ENCODE measurements at places on chromosomes 7 and 10.

- DNase-seq = no peak
These were observed 918 bp downstream of the DBNL start for GRCh38 chr7:44045226-44046014.

- no peak for DNase-seq
These were observed 398.9 kb downstream of the PHTF2 start for GRCh38 chr7:78197447-78197846.

GRCh38 chr7:69781412-69781846, 183.2 kb downstream of the AUTS2 start:
- no peak for DNase-seq

- DNase-seq = no peak
These were observed 23.9 kb upstream of the PPP1R17 start for GRCh38 chr7:31663072-31663471.

DNA sequence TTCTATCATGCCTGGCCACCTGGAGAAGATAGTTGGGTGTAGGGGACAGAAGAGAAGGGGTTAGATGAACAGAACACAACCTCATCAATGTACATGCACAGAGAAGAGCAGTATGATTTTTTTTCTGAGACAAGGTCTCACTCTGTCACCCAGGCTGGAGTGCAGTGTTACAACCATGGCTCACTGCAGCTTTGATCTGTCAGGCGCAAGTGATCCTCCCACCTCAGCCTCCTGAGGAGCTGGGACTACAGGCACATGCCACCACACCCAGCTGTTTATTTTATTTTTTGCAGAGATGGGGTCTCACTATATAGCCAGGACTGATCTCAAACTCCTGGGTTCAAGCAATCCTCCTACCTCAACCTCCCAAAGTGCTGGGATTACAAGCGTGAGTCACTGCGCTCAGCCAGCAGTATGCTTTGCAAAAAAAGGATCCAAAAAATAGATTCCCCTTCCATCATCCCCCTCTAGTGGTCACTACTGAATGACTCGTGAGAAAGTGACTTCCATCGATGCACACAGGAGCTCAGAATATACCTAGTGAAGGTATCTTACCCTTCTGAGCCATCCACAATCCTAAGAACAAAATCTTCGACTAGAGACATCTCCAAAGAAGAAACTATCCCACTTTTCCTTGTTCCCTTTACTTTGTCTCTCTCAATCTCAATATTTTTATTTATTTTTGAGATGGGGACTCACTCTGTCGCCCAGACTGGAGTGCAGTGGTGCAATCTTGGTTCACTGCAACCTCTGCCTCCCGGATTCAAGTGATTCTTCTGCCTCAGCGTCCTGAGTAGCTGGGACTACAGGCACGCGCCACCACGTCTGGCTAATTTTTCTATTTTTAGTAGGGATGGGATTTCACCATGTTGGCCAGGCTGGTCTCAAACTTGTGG, 21.0 kb downstream of the ZCWPW1 start:
- no peak for DNase-seq

- DNase-seq = no peak
These were observed 134.2 kb downstream of the JMJD1C start for GRCh38 chr10:63331586-63331985.

GRCh38 chr7:68547799-68548198, 1050.5 kb upstream of the AUTS2 start:
- DNase-seq = no peak

DNA sequence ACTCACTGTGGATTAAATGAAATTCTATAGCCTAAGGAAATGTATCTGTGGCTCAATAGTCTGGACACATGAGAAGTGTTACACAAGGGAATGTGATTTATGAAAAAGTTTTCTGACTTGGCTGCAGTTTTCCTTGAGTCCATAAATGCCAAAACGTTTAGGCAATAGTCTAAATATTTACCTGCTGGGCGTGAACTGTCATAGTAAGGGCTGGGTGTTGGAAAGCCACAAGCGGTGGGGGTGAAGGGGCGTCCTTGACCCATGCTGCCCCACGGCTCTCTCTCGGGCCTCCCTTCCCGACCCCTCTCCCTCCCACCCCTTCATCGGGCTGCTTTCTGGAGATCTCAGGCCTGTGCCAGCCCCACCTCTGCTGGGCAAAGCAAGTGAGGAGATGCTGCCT, 223.7 kb downstream of the BUB3 start:
- DNase-seq = no peak

DNA sequence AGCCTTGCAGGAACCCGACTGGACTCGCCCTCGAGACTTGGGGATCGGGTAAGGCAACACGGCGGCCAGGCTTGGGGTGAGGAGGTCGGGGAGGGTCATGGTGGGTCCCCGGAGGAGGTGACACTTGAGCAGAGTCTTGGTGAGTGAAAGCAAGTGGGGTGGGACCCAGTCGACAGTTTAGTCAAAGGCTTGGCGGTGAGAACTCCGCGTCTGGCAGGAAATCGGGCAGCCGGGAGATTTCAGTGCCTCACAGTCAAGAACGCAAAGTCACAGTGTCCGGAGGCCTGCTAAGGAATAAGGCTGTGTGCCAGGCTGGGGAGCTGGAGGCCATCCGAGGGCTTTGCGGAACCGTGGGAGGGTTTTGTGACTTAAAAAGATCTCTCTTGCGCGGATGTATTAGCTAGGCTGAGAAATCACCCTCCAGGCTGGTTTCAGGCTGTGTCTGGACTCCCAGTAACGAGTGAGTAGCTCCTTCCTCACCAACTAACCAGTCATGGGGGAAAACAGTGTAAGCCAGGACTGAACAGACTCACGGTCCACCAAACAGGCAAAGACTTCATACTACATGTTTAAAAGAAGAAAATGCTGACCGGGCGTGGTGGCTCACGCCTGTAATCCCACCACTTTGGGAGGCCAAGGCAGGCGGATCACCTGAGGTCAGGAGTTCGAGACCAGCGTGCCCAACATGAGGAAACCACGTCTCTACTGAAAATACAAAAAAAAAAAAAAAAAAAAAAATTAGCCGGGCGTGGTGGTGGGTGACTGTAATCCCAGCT, 613 bp downstream of the AP5Z1 start:
- DNase-seq = no peak

DNA sequence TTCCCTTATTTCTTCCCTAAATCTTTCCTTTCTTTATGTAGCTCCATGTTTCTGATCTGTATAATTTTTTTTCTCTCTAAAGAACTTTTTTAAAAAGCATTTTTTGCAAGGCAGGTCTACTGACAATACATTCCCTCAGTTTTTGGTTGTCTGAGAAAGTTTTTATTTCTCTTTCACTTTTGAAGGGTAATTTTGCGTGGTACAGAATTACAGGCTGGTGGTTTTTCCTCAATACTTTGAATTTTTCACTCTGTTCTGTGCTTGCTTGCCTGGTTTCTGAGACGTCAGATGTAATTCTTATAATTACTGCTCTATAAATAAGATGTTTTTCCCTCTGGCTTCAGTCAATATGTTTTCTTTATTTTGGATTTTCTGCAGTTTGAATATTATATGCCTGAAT, 205.4 kb upstream of the VSTM2A start:
- DNase-seq = no peak

DNA sequence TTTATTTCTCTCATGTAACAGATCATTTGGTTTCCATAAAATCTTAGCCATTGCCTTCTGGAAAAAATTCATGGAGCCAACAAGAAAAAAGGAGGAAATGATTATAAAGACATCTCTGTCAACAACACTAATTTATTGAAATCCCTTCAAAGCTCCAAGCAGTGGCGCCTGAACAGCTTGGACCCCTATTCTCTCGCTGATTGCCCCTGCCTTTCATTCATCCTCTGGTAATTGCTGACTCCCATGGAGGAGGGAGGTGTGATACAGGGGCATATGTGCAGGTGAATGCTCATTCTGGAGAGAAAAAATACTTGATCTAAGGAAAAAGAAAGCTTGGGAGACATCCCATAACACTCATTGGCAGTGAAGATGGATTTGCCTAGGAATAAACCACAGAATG, 345.5 kb downstream of the FGFR2 start:
- DNase-seq = no peak

DNA sequence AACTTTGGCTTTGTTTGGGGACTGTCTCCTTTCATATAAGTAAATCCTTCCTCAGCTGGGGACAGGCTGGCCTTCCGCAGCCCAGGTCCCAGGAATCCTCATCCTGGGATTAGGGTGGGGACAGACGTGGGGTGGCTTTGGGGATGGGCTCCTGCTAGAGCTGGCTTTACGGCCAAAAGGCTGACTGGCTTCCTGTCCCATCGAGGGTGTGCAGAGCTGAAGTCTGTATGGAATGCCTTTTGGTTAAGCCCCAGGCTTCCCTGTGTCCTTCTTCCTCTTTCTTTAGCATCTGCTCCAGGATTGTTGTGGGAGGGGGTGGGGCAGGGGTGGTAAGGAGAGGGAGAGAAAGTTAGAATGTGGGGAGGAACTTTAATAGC, 59.4 kb upstream of the AQP1 start:
- DNase-seq = no peak

DNA sequence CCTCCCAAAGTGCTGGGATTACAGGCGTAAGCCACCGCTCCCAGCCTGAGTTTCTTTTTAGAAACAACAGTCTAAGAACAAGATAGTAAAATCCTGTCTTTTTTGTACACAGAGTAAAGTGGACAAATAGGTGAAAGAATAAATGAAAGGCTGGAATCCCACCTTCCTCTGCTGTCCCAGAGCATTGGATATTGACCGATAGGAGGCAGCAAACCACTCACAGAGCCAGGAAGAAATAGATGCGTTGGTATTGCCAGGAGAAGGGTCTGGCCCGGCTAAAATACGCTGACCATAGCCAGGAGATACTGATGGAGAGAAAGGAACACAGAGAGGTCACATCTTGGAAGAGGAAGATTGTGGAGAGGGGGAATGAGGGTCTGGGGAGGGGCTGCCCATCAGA, 11.4 kb upstream of the ZNF12 start:
- DNase-seq = no peak

GRCh38 chr7:98240961-98241673, 10.9 kb downstream of the TECPR1 start:
- DNase-seq = no peak

- DNase-seq = no peak
These were observed 115.1 kb upstream of the RET start for GRCh38 chr10:42961796-42962109.

DNA sequence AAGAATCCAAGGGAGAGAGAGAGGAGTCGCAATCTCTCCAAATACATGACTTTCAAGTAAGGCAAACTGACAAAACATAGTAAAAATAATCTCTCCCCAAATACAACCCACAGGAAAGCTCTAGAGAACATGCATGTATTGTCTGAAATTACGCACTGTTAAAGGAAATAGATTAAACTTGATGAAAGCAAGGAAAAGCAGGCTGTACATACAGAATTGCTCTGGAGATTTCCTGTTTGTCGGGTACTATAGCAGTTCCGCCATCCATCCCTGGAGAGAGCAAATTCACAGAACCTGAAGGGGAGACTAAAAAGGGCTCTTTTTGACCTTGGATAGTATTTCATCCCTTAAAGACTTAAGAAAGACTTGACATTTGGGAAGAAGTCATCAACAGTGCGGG, 170.2 kb upstream of the BET1 start:
- DNase-seq = no peak

GRCh38 chr10:28400681-28401080, 97.8 kb upstream of the MPP7 start:
- no peak for DNase-seq

Data from stimulated activated CD4-positive, alpha-beta T cell treated with anti-CD3 and anti-CD28 coated beads, Interleukin-1b, Interleukin-23, amount 100 ng/mL, for 1 hour (primary cell).